Glomerular endothelial cell (primary cell): ENCODE measurements at places on chromosomes 7 and 10. TPM values are rescaled to one million over a fixed set of nuclear protein-coding genes. Genes with fewer than 3 reads are reported as not detected.

UNCX gene
- total RNA-seq, result not detected in 2 replicates

DNA sequence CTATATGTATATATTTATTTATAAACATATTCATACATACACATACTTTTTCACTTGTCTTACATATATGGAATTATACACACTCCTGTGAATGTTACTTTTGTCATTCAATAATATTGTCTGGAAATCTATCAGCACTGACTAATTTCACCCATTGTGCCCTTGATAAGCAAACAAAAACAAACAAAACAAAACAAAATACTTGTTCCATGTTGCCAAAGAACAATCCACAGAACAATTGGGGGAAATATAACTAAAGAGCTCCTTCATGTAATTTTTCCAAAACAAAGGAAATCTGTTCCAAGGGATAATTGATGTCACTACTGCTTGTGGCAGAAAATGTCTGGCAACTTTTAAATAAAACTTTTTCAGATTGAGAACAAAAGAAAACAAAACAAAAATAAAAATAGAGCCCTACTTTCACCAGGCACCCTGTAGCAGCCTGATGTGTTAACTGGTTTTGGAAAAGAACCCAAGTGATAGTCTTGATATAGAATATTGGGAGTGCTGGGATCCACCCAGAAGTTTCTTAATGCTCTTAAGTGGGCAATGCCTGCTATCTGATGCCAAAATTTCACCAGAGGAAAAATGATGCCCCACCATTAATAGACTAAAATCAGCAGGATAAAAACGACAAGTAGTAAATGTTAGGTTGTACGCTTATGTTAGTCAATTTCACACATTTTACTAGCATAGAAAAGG, 34.0 kb upstream of the CCDC7 start:
- peak; percentile 58 for DNase-seq

GDF10 gene
- total RNA-seq, result not detected in 2 replicates

DNA sequence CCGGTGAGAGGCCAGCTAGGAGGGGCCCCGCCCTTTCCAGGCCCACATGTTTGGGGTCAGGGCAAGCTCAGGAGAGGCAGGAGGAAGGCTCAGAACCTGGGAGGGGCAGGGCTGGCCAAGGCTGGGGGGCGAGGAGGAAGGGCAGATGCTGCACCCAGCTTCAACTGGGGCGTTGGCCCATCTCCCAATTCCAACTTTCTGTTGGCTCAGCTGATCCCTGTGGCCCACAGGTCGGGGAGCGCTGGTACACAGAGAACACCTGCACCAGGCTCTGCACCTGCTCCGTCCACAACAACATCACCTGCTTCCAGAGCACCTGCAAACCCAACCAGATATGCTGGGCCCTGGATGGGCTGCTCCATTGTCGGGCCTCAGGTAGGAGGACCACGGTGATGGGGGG, 40.1 kb downstream of the ZAN start:
- no peak for DNase-seq

- no peak for DNase-seq
These were observed 50.3 kb upstream of the SDK1 start for GRCh38 chr7:3250725-3251124.

GRCh38 chr10:30456266-30456665, 22.3 kb downstream of the MAP3K8 start:
- no peak for DNase-seq

GRCh38 chr10:131860311-131860710, 40.5 kb upstream of the PPP2R2D start:
- DNase-seq, result no peak

DNA sequence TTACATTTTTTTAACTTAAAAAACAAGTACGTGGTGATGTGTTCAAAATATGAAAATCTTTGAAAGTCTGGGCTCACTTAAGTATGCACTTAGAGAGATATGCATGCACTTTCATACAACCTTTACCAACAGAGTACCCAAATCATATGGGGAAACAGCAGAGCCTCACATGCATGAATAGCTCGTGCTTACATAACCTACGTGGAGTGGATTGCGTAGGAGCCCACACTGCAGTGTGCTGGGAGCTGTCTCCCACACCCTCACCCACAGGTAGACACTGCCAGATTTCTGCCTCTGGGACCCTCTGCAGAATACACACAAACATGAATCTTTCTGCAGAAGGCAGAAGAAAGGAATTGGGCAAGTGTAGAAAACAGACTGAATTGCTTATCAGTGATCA, 581 bp downstream of the CLCN1 start:
- DNase-seq, result no peak

C10orf71 gene
- total RNA-seq, result not detected in 2 replicates

DNA sequence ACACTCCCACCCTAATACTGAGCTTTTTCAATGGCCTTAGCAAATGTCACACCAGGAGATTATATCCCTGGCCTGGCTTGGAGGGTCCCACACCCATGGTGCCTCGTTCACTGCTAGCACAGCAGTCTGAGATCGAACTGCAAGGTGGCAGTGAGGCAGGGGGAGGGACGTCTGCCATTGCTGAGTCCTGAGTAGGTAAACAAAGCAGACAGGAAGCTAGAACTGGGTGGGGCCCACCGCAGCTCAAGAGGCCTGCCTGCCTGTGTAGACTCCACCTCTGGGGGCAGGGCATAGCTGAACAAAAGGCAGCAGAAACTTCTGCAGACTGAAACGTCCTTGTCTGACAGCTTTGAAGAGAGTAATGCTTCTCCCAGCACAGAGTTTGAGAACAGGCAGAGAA, 338.9 kb upstream of the MBL2 start:
- no peak for DNase-seq

DNA sequence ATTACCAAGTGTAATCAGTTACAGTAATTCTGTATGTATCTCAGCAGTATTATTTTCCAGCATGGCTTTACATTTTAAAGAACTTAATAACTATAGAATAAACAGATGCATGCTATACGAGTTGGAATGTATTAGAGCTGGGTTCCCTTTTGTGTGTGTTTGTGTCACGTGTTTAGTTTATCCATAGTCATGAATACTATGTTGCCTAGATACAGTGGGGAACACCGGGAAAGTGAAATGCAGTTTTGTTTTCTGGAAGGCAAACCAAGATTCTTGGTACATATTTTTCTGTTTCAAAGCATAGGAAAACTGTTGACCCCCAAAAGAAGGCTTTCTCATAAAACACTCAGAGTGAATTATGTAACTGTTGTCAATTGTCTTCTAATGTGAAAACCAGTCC, 119.0 kb downstream of the FANK1 start:
- DNase-seq, result no peak

GRCh38 chr7:139798221-139798620, 20.4 kb upstream of the HIPK2 start:
- DNase-seq, result no peak

DNA sequence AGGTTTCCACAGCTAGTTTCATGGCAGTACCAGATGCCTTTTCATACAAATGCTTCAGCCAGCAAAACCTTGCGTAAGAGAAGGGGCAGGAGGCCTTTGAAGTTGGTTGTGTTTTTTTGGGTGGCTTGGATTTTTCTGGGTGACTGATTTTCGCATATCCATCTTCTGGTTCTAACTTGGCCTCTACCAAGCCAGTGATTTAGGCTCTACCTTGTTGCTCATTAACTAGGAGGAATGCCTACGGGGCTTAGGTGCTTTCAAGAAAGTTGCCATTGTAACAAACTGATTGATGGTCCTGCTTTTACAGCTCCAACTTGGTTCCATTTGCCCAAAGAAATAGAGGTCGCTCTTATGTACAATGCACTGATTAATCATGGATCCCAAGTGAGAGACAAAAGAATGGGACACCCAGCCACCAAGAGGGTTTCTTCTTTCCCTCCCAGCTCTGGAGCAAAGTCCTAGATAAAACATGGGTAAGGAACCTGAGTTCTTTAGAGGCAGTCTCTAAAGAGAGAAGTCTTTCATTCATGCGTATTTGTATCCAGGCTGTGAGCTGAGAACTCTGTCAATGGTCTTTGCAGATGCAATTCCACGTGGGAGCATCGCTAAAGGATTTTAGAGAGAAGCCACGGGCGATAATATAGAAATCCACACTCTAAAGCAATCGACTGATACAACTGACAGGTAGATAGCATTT, 92.1 kb upstream of the FGFR2 start:
- no peak for DNase-seq

DNA sequence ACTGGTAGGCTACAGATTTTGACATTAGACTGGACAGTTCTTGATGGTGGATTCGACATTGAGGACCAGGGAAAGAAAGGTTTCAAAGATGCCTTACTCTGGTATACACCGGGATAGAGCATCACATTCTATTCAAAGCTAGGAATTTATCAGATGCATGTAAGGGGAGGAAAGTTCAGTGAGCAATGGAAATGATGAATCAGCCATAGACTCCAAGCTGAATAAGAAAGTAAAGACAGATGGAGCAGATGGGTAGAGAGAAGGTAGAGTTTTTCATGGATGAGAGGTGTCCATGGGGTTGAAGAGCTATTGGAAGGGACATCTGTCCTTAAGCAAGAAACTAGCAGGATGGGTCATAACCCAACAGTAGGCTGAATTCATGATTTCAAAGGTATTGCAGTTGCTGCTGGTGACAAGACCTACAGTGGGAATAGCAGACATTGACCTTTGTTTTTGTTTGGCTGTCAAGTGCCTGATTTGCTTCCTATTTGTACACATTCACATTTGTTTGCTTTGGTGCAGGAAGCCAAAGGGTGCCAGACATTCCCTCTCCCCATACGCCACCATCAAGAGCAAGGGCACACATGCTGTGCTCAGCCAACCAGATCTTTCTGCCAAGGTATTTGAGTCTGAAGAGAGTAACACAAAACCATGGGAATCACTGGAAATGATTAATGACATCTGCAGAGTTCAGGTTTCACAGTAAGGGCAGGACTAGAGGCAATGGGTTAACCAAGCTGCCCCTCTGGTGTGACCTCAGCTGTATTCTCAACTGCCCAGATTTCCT, 8.6 kb upstream of the CACUL1 start:
- DNase-seq, result no peak

CEP41 gene
- total RNA-seq, result 23.5 and 25.1 TPM in 2 replicates

GRCh38 chr7:129375141-129375938, 58.9 kb upstream of the STRIP2 start:
- no peak for DNase-seq

KCNIP2 gene
- 0.18 and 0.48 TPM in 2 replicates for total RNA-seq

DNA sequence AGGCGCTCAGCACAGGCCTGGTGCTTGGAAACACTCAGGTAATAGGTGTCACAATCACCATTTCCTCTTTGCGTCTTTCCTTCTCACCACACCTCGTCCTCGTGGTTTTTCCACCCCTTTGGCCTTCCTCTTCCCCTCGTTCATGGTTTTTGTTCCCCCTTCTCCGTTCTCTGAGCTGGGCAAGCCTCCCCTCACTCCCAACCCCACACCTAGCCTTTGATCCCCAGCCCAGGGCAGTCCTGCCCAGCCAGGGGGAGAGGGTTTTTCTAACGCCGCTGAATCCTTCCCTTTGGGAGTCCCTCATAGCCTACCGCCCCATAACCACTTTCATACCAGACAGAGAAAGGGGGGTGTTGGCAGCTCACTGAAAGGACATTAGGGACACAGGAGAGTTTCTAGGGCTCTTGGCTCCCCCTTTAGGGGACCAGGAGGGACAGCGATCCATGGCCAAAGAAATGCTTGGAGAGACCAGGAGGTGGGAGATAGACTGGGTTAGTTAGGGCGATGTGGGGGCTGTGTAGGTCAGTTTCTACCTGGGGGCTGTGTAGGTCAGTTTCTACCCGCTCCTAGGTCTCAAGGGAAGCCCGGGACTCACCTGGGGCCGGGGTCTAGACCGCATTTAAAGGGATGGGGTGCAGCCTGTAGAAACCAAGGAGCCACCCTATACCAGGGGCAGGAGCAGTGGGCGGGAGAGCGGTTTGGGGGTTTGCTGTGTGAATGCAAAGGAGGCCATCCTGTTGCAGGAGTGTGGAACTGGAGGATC, 1.4 kb downstream of the EPHB4 start:
- DNase-seq, result no peak

CRYGN gene
- total RNA-seq, result not detected in 2 replicates

TMEM236 gene
- total RNA-seq, result 0.18 and 0.48 TPM in 2 replicates

DNA sequence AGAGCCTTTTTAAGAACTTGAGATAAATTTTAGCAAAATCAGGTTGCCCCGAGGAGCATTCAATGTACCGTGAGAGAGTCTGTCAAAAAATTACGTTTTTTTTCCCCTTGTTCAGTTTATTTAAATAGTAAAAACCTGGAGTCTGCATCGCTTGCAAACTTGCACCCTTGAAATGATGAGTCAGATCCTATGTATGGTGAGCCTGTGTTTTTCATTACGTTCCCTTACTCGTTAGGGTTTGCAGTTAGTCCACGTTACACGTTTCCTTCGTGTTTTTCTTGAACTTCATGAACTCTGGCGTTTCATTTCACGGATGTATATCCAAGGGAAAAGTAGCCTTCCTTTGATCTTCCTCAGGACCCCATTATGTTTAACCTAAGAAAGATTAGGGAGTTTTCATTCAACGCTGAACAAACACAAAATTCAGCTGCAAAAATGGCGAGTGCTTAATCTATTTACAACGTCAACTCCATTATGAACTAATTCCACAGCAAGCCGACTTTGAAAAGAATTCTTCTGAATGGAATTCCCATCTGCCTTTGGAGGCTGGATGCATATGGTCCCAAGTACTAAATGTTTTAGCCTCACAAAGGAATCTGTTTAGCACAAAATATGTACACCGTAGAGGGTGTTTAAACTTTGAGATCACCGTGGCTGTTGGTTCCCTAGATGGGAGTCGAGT, 182.4 kb downstream of the MYOF start:
- DNase-seq, result no peak

DNA sequence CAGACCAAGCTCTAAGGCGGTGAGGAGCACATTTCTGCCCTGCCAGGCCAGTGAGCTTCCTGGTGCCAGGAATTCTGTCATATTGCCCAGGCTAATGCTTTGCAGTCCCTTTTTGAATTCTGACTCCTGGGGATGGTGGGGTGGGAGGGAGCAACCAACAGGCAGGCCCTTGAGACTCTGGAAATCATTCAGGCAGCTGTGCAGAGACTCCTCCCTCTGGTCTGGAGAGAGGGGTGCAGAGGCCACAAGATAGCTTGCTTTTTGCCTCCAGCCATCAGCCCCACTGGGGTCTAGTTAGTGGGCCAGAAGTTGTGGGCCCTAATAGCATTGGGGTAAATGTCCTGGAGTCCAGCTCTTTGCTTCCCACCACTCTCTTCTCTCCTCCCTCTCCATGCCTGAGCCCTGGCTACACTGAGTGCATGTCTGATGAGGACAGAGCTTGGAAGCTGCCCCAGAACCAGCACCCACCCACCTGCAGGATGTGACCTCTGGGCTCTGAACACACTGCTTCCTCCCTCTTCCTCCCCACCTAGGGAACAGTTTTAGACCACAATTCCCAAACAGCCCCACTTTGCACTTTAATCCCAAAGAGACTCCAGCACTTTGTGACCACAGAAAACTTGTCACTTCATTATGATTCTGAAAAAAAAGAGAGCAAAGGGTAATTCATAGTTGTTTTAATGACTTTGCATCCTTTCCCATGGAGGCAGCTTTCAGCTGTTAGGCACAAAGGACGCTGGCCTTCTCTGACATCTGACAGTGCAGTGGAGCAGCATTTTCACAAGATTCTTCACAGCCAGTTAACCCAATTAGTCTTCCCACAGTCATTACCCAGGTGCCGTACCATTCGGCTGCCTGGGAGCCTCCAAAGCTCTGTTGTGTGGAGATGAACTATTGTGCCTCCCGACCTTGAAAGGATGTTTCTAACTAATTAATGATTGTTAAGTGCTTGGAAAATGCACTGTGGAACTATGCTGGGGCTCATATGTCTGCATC, 262.5 kb downstream of the TRIL start:
- no peak for DNase-seq

- no peak for DNase-seq
These were observed 48.4 kb upstream of the NFE2L3 start for GRCh38 chr7:26103596-26103995.

- no peak for DNase-seq
These were observed 5.4 kb downstream of the GPRIN2 start for GRCh38 chr10:46550795-46551700.

GRCh38 chr7:157664871-157665633, 328.2 kb downstream of the DNAJB6 start:
- DNase-seq, result no peak

TEX47 gene
- total RNA-seq, result not detected in 2 replicates
